HL-60 (cell line): ENCODE measurements at places on chromosomes 1 and 21.
A peak's percentile ranks its signal among the peaks of the same experiment; 100 is the strongest.

- no peak for DNase-seq
Measured at GRCh38 chr1:155305881-155306391, 2.7 kb upstream of the FDPS start.

DNA sequence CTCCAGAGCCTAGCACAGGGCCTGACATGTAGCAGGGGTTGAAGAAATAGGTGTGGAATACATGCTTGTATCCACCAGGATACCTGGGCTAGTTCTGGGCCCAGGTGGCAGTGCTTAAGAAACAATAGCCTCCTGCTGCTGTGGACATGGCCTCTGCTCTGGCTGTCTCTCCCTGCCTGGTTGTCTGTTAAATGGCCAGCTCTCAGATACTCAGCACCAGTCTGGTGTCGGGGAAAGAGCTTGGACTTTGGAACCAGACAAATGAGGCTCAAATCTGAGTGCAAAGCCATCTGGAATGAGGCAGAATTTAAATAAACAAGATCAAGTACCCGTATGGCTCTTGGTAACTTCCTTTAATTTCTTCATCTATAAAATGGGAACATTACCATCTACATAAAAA, 31.5 kb downstream of the SESN2 start:
- DNase-seq = no peak

GRCh38 chr1:59815892-59816291, 1.1 kb downstream of the HOOK1 start:
- no peak for DNase-seq

GRCh38 chr1:44409757-44410156, 4.7 kb downstream of the RNF220 start:
- no peak for DNase-seq

DNA sequence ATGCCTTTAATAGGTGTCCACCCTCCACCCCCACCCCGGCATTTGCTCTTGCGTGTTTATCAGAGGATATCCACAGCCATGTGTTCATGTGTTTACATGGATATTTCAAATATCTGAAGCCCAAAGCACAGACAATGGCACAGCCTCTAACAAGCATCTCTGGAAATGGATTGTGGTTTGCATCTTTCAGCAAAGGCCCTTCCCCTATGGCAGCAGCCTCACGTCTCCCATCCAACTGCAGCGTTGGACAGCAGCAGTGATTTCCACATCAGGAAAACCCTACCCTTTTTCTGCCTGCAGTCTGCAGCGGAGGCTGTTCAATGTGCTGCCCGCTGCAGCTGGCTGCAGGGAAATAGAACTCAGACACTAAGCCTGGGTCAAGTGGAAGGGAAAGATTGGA, 1.6 kb downstream of the RASSF5 start:
- DNase-seq = no peak

DNA sequence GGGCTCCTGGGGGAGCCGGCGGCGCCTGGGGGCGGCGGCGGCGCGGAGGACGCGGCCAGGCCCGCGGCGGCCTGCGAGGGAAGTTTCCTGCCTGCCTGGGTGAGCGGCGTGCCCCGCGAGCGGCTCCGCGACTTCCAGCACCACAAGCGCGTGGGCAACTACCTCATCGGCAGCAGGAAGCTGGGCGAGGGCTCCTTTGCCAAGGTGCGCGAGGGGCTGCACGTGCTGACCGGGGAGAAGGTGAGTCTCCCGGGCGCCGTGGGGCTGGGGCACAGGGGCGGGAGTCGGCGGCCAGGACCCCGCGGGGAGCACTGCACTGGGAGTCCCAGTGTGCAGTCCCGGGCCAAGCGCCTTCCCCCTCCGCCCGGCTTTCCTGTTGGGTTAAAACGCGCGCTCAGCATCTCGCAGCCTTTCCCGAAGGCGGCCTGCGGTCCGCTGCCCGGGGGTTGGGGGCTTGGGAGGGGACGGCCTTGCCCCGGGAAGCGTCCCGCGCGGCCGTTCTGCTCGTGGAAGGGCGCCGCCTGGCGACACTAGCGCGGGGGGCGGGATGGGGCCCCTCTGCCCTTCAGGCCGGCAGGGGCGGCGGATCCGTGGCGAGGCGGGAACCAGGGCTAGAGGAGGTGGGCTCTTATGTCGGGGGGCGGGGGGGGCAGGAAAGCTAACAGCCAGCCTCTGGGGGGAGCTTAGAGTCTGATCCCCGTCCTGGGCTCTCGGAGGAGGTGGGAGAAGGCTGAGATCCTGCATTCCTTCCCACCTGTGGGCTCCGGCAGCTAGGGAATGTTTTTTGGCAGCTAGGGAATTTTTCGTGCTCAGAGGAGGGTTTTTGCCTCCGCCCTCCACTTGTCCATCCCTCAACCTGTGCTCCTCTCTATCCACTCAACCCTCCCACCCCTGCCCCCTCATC, 1.1 kb downstream of the HUNK start:
- peak; percentile 15 for DNase-seq

DNA sequence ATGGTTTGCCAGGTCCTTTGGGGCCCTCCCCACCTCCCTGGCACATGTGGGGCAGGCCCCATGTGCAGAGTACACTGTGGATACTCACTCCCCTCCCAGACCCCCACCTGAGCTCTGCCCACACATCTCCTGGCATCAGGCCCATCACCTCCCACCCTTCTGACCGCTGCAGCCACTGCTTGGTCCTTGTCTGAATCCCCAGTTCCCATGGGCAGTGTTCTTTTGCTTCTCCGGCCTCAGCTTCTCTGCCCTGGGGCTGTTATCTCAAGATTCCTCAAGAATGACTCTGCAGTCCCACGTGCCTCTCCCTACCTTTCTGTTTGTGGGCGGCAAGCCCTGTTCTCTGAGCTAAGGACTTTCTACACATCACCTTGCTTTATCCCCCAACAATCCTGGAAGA, 187.7 kb upstream of the EDN2 start:
- no peak for DNase-seq

DNA sequence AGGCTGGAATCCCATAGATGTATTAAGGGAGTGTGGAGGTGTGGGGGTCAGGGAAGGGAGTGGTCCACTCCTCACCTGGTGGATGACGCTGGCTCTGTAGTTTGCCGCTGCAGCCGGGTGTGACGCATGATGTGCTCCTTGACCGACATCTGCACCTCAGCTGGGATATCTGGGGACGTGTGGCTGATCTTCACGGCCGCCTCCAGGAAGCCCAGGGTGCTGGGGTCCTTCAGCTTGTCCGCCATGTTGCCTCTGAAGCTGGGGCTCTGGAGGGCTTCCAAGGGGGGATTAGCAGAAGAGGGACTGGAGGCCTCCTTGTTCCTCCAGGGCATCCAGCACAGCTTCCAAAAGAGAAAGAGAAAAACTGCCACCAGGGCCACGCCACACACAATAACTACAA, 14.1 kb downstream of the SYT6 start:
- DNase-seq = no peak

DNA sequence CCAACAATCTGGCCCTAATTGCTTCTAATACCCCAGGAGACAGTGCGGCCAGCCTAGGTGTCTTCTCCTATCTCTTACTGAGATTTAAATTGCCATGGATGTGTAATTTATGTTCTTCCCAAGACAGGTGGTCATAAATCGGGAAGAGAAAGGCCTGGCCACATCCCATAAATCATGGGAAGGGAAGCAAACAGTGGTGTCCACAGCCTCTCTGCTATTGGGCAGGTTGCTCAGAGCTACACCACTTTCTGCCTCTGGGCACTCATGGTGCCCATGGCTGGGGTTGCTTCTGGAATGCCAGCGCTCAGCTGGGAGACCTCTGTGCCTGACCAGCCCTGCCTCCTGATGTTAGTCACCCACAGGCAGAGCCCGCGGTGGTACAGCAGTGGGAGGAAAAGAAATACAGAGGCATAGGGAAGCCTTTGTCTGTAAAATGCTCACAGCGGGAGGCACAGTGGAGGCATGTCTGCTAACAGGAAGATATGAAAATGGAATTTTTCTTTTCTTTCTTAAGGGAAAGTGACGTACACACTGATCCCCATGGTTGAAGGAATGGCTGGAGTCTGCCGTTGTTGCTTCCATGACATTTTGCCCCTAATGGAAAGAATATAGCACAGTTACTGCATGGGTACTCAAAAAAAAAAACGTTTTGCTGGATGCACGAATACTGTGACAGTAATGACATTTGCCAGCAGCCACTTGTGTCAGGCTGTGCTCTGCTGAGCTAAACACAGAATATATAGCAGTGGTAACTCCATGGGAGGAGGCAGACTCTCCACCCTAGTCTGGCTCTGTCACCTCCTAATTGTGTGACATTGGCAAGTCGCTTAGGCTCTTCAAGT, 21.9 kb downstream of the MTARC1 start:
- DNase-seq = no peak

GRCh38 chr1:246971090-246971721, 36.7 kb downstream of the ZNF695 start:
- peak; percentile 17 for DNase-seq

- no peak for DNase-seq
Measured at GRCh38 chr1:909861-910310, 13.8 kb upstream of the SAMD11 start.

- no peak for DNase-seq
Measured at GRCh38 chr1:95057351-95057750, 15.4 kb downstream of the ALG14 start.

GRCh38 chr1:235624721-235625333, 24.8 kb downstream of the GNG4 start:
- DNase-seq = peak; percentile 67

DNA sequence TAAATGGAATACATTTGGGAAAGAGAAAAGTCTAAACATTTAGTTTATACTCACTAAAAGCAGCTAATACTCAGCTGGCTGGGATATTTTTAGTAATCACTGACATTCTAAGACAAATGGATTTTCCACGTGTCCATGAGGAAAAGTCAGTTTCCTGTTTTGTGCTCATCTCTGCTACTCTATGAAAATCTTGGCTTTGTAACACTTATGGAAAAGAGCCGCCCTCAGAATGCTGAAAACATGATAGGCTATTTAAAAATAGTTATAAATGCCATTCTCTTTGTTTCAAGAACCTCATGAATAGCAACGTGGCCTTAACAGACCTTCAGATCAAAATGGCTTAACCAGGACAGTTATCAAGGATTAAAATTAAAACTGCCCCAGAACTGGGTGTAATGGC, 29.9 kb downstream of the MRAP start:
- DNase-seq = no peak

DNA sequence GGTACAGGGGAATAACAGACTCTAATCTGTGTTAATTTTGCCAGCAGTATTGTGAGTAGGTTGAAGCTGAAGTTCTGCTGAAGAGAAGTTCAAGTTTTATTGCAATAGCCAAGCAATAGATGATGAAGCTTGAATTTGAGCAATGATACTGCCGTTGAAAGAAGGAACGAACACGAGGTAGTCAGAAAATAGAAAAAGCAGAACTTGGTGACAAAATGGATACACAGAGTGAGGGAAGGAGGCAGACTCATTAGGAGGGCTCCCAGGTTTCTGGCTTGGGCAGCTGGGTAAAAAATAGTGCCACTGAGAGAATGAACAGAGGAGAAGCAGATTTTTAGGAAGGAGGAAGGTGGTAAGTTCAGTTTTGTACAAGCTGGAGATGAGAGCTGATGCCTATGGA, 22.3 kb upstream of the AGO1 start:
- DNase-seq = no peak

GRCh38 chr1:5349526-5349925, 642.7 kb downstream of the NPHP4 start:
- no peak for DNase-seq

DNA sequence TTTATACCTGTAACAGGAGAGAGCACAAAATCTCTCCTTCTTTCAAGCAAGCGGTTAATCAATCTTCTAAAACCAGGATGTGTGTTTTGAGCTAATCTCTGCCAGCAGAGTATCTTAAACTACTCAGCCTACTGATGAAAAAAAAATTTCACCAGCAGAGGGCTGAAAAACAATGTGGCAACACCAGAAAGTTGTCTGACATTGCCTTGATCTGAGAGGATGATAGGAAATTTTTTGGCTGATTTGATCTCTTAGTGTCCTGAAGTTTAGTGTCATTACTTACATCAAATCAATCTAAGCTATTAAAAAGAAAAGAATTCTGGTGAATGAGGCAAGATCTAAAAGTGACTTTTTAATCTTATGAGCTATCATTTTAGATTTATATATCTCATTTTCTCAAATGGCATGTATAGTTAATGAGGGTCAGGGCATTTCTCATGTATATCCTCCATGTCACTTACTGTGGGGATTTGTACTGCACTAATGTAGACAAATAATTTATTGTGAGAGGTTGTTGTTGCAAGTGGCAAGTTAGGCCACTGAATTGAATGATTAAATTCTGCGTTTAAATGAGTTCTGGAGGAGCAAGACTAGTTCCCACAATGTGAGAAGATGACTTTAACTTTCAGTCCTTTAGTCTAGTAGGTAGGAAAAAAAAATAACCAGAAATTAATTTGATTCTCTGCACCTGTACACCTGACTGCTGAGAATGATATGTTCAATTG, 10.9 kb downstream of the ADAMTS1 start:
- DNase-seq = no peak

GRCh38 chr1:3533067-3534048, 78.0 kb downstream of the MEGF6 start:
- DNase-seq = no peak

DNA sequence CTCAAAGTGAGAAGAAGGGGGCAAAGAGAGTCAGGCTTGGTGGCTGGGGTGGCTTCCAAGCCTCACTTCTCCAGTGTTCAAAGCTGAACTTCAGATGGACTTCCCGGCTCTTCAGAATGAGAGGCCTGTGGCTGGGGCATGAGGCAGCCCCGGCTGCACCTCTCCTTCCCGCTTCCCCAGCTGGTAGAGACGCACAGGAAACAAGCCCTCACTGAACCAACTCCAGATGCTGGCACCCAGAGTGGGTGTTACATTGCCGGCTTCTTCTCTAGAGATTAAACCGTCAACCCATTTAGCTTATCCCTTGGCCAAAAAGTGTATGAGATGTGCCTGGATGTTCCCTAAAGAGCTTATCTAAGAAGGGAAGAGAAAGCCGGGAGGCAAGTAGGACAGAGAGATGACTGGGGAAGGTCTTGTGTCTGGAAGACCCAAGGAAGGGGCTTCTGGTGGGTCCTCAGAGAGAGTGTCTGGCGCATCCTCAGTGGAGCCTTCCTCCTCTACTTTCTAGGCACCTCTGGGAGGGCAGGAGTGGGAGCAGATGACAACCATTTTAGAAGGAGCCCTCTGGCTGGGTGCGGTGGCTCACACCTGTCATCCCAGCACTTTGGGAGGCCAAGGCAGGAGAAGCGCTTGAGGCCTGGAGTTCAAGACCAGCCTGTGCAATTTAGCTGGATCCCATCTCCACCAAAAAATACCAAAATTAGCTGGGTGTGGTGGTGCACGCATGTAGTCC, 2.0 kb downstream of the ADAMTSL4 start:
- DNase-seq = no peak

- no peak for DNase-seq
Measured at GRCh38 chr1:6873298-6874015, 88.2 kb downstream of the CAMTA1 start.
